ENCODE measurements at places on chromosomes 2 and 18.
A peak's percentile ranks its signal among the peaks of the same experiment; 100 is the strongest.

GRCh38 chr2:165874445-165875039 lies 79.0 kb downstream of the TTC21B start:
- peak; percentile 88 for DNase-seq

GRCh38 chr2:231780909-231781797 lies at the start of gene PDE6D:
PDE6D (minus strand) TSS chr2:231781282; CDS start chr2:231781114, 168 bp downstream.
- DNase-seq, result peak; percentile 95

DNA sequence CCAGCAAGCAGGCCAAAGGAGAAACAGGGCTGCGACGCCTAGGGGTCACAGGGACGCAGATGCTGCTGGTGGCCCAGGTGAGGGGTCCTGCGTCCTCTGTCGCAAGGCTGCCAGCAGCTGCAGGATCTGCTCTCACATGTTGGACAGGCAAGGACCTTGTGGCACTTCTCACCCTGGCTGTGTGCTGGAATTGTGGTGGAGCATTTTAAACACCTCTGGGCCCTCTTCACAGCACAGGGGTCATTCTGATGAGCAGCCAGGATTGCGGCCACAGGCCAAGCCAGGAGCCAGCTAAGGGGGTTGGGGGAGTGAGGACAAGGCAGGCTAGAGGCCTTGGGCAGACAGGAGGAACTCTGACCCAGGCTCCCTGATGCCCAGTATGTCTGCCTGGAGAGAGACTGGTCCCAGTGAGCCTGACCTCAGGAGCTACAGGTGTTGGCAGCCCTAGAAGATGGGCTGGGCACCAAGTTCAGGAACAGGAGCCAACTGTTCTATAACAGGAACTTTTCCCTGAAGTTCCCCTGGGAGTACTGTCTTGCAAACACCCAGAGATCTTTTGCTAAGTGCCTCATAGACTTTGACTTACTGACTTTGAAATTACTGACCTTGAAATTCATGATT lies 40.2 kb downstream of the EFR3B start:
- no peak for DNase-seq

GRCh38 chr18:62938487-62938886 lies 223.1 kb downstream of the PHLPP1 start:
- DNase-seq, result no peak

- no peak for DNase-seq
Measured at GRCh38 chr2:222305516-222306392, 7.0 kb upstream of the PAX3 start.

DNA sequence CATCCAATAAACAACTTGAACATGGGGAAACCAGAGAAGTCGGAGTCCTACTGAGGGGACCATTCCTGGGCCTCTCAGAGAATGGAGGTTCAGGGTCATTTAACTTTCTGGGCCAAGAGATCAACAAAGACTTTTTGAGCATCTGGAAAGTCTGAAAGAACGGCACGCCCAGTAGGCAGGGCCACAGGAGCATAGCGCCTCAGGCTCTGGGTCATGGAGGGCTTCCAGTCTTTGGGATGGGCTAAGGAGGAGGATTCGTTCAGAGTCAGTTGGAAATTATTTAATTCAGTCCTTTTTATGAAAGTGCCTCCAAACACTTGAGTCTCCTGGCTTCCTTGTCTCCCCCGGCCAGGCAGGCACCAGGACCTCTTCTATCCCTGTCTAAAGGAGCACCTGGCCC lies 101.1 kb upstream of the GLI2 start:
- no peak for DNase-seq

- DNase-seq, result no peak
Measured at GRCh38 chr2:28764909-28765711, 13.5 kb downstream of the PPP1CB start.

- no peak for DNase-seq
Measured at GRCh38 chr2:69118609-69119008, 105.6 kb downstream of the ANTXR1 start.

DNA sequence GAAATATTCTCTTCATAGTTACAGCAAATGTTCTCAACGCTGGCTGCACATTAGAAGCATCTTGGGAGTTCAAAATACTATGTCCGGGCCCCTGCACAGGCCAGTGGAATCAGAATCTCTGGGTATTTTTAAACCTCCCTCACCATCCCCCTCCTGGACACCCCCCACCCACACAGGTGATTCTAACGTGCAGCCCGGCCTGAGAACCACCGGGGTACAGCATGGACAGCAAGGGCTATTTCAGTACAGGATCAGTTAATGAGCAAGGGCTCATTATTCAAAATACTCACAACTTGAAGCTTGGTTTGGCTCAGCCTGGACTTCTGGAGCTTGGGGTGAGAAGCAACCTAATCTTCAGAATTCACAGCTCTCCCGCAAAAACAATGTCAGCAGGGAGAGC lies 31.4 kb downstream of the INO80C start:
- no peak for DNase-seq

GRCh38 chr2:54372361-54372760 lies 83.8 kb upstream of the SPTBN1 start:
- DNase-seq, result no peak

GRCh38 chr2:89841476-89841840 lies 1150.0 kb downstream of the RPIA start:
- no peak for DNase-seq

DNA sequence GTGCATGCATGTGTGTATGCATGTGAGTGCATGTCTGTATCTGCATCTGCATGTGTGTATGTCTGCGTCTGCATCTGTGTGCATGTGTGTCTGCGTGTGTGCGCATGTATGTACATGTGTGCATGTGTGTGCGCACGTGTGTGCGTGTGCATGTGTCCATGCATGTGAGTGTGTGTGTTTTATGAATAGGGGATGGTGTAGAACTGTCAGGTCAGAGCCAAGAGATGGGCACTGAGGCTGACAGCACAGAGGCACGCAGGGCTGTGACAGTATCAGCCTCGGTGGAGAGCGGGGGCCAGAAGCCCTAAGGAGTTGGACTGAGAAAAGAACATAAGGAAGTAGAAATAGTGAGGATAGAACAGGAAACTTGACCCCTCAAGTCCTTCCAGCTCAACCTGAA lies 494.0 kb upstream of the MYT1L start:
- no peak for DNase-seq
